Muscle of leg (tissue), 16 donors: ENCODE measurements at places on chromosomes 11 and 22. TPM values are rescaled to one million over a fixed set of nuclear protein-coding genes. Genes with fewer than 3 reads are reported as not detected.

The GLYATL1B gene
- not detected for polyA plus RNA-seq

The SLC25A17 gene
- polyA plus RNA-seq: 23.5 TPM

DNA sequence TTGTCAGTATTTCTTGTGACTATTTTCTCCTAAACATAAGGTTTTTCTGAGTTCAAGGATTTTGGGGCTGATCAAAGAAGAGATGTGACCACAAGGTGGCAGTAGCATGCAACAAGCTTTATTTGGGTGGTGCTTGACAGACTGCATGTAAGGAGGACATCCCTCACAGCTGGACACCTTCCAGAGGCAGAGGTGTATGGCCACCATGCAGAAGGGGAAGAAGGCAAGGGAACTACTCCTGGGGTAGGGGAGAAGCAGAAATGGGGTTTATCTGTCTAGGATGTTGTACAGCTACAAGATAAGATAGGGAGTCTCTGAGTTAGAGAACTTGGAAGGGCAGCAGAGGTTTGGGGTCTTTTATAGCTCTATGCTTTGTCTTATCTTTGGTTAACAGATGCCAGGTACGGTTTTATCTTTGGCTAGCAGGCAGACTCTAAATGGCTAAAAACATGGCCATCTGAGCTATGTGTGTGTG lies 5.1 kb upstream of the BIRC2 start:
- H3K27ac ChIP-seq: no peak overlapping the region
- no peaks in the 10 kb centered on the region for H3K27me3 ChIP-seq
- H3K4me1 ChIP-seq: peaks cover 3% of the 10 kb centered on the region
- DNase-seq: peak; percentile 89
- no peaks in the 10 kb centered on the region for H3K36me3 ChIP-seq

DNA sequence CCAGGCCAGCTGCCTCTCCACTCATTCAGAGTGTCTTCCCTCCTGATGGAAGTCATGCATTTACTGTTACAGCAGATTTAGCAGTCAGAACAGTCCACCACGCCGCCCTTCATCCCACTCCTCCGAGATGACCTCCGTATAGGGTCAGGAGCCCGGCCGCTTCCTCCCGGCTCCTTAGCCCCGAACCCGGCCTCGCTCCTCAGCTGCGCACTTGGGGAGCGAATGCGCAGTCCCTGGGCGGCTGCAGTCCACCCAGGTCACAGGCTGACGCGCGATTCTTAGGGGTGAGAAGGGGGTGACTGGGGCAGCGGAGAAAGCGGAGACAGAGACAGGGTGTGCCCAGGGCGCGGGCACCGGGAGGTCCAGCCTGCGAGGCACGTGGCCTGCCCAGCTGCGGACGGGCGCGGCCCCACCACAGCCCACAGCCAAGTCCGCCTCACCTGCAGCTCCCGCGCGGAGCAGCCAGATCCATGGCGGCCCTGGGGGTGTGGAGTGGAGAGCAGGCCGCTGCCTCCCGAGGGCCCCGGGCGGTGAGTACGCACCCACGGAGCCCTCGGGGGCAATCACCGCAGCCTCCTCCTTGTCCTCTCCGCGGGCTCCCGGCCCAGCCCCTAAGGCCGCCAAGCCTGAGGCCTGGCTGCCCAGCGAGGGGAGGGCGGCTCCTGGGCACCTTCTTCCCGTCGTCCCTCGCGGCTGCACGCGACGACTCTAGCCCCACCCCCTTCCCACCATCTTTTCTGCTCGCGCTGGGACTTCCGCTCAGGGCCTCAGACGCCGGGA lies 286.6 kb downstream of the BRD1 start:
- H3K36me3 ChIP-seq: no peaks in the 10 kb centered on the region
- DNase-seq: no peak
- no peak overlapping the region for H3K4me3 ChIP-seq
- H3K27ac ChIP-seq: no peak overlapping the region
